HuH-7.5 (cell line): ENCODE measurements at places on chromosomes 5 and 9.

DNA sequence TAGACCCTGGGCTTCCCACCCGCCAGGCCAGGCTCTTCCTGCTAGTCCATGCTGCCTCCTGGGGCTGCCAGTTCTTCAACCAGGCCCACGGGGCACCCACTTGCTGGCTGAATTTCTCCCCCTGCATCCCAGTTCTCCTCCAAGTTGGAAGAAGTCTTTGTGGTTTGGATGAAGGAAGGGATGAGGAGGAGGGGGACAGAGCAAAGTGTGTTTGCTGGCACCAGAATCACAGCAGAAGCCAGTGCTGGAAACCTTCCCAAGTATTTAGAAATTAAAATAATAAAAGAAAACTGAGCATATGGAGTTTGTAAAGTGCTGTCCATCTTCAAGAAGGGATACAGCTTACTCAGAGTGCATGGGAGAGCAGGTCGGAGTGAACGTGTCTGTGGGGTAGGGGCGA lies 19.4 kb upstream of the UNC5A start:
- no peak for DNase-seq

GRCh38 chr9:125987420-125987819 lies 240.2 kb downstream of the PBX3 start:
- no peak for DNase-seq

DNA sequence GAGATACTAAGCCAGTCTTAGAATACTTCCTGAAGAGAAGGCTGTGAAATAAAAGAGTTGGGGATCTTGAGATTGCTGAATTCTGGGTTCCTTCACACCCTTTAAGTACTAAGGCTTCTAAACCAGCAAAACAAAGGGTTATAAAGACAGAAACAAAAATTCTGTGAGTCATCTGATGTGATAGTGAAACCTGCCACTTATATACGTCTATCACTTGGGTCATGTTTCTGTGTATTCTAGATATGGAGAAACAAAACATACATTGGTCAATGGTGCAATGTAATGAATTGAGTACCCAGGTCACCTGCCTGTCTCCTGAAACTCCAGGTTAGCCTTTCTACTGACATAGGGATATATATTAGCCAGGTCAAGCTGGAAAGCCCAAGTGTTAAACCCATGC lies 319.3 kb upstream of the GRAMD2B start:
- DNase-seq, result no peak

DNA sequence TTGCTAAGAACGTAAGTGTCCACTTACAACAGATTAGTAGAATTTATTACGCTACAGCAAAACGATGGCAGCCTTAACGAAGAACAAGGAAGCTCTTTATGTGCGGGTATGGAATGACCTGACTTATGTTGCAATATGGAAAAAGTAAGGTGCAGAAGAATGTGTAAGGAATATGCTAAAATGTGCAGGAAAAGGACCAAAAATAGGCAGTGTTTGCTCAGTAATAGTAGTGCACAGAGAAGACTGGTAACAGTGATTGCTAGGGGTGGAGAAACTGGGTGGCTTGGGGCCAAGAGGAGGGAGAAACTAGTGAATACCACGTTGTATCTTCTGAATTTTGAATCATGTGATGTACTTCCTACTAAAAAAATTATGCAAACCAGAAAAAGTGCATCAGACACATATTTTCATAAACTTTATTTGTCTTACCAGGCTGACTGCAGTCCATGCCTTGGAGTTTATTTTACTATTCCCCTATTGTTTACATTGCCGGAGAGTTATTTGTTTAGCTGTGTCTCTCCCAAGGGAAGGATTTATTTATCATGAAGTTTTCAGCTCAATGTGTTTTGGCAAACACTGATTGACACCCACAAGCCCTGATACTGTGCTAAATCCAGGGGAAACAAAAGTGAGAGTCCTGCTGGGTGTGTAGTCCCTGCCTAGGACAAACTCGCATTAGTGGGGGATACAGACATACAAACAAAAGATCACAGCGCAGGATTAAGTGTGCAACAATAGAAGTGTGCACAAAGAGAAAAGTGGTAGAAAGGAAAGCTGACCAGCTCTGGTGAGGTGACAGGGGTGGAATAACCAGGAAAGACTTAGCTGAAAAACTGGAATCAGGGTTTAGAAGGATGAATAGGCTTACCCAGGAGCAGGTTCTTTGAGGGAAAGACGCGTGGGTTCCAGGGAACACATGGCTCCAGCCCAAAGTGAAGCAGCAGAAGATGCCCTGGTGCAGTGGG lies 34.0 kb upstream of the ZNF484 start:
- no peak for DNase-seq

DNA sequence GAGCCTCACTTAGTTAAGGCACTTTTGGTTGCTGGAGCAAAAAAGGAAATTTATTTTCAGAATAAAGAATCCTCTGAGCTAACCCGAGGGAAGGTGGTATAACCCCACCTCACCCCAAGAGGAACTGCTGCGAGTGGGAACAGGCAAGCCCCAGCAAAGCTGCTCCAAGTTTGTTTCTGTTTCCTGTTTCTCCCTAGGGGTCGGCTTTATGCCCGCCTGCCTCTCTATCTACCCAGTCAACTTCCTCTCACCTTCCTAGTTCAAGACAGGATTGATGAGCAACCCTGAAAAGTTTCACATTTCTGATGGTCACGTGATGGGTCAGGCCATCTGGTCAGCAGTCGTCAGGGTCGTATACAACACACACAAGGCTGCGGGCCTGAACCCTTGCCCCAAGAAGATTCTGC lies 31.1 kb downstream of the TRIO start:
- DNase-seq, result no peak

GRCh38 chr9:89437772-89438171 lies 60.1 kb downstream of the SEMA4D start:
- DNase-seq, result no peak
